ENCODE measurements at places on chromosomes 2 and 18. TPM values are rescaled to one million over a fixed set of nuclear protein-coding genes. Genes with fewer than 3 reads are reported as not detected.

- no peak for DNase-seq
- no peaks in the 10 kb centered on the region for H3K27me3 ChIP-seq
- no peaks in the 10 kb centered on the region for H3K4me1 ChIP-seq
Observed at GRCh38 chr2:47501374-47502200, 98.6 kb downstream of the MSH2 start.

DNA sequence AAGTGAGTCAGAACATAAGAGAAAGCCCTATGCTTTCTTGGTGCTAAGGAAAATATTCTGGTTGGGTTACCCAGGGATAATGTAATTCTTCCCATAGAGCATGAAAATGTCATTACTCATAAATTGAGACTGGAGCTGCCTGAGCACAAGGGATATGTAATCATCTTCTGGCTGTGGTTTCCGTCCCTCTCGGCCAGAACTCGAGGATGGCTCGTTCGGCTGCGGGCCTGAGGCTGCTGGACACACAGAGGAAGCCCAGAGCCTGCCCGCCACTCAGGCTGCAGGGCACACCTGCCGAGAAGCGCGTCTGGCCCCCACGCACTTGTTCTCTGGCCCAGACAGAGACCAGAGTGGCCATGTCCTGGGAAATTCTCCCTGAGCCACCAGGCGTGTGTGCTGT, 104.9 kb downstream of the ASAP2 start:
- H3K4me3 ChIP-seq, result no peak overlapping the region
- H3K36me3 ChIP-seq, result no peaks in the 10 kb centered on the region
- peak overlapping the region; percentile 85 for H3K27ac ChIP-seq
- H3K4me1 ChIP-seq, result peaks cover 48% of the 10 kb centered on the region
- H3K27me3 ChIP-seq, result no peaks in the 10 kb centered on the region
- peak; percentile 93 for DNase-seq

DNA sequence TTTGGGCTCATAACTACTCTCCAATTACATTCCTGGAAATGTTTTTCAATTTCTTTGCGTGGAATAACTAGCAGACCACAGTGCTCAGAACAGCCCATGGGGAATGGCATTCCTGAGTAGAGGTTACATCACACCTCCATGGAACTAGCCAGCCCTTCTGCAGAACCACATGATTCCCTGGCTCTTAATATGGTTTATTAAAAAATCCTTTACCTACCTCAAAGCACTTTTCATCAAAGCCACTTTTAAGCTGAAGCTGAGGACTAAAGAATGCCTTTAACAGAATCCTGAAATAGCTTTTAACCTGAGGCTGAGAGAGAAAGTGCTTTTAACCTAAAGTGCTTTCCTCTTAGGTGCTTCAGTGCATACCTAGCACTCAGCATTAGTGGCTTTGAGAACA, 376.3 kb downstream of the ARHGAP15 start:
- H3K4me1 ChIP-seq, result no peaks in the 10 kb centered on the region
- no peak for DNase-seq
- H3K27ac ChIP-seq, result no peak overlapping the region
- no peak overlapping the region for H3K4me3 ChIP-seq
- H3K36me3 ChIP-seq, result no peaks in the 10 kb centered on the region

GRCh38 chr2:17538844-17539554, 1.5 kb upstream of the VSNL1 start:
- H3K36me3 ChIP-seq, result no peaks in the 10 kb centered on the region
- DNase-seq, result peak; percentile 86
- peak overlapping the region; percentile 55 for H3K4me3 ChIP-seq
- peak overlapping the region; percentile 56 for H3K27ac ChIP-seq

DNA sequence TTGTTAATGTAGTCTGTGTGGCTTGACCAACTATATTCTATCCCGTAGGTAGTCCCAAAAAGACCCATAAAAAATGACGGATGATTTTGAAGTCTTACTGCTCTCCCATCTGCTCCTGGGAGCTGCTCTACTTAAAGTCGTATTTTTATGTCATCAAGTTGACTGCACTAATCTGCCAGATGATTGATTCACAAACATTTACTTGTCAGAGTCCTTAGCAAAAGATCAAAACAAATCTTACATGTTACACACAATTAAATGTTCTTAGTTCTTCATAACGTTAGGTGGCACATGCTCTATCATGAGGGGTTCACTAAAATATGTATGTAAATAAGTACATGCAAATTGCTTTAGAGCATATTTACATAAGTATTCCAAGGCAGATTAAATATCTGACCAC, 498.3 kb upstream of the LRRTM4 start:
- H3K4me1 ChIP-seq, result no peaks in the 10 kb centered on the region
- DNase-seq, result no peak
- H3K36me3 ChIP-seq, result no peaks in the 10 kb centered on the region
- H3K4me3 ChIP-seq, result no peak overlapping the region

- no peaks in the 10 kb centered on the region for H3K27me3 ChIP-seq
- peaks cover 33% of the 10 kb centered on the region for H3K4me1 ChIP-seq
- H3K36me3 ChIP-seq, result no peaks in the 10 kb centered on the region
- no peak for DNase-seq
- H3K4me3 ChIP-seq, result no peak overlapping the region
Observed at GRCh38 chr2:85503168-85503850, 35.7 kb upstream of the MAT2A start.

DNA sequence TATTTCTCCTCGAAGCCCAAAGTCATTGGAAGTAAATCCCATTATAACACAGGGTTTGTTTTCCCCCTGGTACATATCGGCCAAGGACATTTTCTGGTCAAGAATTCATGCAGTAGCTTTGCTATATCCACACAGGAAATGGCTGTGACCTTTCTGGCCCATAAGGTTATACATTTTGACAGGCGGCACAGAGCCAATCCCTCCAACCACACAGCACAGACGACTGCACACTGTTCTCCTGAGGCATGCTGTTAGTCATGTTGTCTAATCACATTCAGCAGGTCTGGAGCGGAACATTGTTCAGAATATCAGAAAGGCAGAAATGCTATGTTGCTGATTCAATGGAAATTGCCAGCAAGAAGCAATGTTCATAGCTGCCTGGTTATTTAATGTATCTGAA, 742.3 kb upstream of the SLC8A1 start:
- H3K4me1 ChIP-seq, result no peaks in the 10 kb centered on the region
- DNase-seq, result peak; percentile 38
- no peaks in the 10 kb centered on the region for H3K27me3 ChIP-seq
- no peak overlapping the region for H3K27ac ChIP-seq

DNA sequence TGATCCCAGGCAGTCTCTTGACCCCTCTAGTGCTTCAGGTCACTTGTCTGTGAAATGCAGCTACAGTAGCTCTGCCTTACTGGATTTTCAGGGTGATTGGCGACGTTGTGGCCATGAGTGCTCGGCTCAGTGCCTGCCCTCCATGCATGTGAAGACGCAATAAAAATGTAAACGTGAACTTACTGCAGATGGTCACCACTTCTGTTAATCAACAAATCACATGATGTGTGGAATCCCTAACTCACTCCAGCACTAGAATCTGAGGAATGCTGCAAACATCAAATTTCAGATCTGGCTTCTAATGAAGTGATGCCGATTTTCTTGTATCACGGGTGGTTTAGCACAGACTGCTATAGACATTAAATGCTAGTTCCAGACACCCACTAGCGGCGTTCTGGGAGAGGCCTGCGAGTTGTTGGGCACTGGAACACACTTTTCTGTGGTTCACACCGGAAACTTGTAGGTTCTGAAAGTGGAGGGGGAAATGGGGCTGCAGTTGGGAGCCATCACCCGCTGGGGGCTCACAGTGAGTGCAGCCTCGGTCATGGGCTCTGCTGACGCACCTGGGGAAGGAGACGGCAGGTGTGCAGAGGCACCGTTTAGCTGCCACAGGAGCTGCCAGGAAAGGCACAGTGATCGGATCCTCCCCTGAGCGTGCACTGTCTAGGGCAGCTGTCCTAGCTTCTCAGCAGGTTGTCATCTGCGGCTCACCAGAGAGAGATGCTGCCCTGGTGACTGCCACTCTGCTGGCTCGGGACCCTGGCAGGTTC, 6.5 kb downstream of the CNDP1 start:
- no peak for DNase-seq
- no peaks in the 10 kb centered on the region for H3K36me3 ChIP-seq
- H3K4me1 ChIP-seq, result peaks cover 9% of the 10 kb centered on the region
- H3K27ac ChIP-seq, result no peak overlapping the region

DNA sequence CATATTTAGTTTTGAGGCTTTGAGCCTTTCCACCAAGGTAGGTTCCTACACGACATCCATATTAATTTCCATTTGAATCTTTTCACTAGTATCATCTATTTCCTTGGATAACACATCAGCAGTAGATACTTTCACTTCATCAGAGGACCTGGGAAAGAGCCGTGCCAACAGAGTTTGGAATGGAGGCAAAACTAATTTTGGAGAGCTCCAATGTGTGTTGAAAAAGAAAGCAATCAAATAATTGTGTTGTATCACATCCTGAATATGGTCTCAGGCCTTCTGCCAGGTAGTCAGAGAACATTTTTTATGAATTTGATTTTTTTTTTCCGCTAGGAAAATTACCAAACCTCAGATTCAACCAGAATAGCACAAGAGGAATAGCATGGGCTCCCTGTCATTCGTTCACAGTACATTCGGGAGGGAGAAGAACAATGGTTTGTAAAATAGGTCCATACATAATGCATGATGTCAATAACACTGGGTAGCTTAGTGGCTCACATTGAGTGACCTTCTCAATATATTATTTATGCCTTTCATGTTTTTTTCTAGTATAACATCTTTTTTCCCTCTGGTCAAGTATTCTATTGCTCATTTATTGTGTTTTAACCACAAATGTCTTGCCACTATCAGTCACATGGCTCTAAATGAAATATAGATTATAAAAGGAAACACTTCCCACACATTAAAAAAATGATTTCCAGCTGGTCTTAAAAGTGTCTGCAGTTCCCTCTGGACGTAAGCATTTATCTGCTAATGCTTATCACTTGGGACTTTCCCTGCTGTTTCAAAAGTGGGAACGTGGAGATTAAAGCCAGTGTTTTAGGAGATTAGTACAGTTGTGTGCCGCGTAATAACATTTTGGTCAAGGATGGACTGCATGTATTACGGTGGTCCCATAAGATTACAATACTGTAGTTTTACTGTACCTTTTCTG, 68.6 kb upstream of the RAPH1 start:
- H3K36me3 ChIP-seq, result no peaks in the 10 kb centered on the region
- no peak for DNase-seq
- H3K4me3 ChIP-seq, result no peak overlapping the region
- H3K27ac ChIP-seq, result no peak overlapping the region
- H3K27me3 ChIP-seq, result no peaks in the 10 kb centered on the region

DNA sequence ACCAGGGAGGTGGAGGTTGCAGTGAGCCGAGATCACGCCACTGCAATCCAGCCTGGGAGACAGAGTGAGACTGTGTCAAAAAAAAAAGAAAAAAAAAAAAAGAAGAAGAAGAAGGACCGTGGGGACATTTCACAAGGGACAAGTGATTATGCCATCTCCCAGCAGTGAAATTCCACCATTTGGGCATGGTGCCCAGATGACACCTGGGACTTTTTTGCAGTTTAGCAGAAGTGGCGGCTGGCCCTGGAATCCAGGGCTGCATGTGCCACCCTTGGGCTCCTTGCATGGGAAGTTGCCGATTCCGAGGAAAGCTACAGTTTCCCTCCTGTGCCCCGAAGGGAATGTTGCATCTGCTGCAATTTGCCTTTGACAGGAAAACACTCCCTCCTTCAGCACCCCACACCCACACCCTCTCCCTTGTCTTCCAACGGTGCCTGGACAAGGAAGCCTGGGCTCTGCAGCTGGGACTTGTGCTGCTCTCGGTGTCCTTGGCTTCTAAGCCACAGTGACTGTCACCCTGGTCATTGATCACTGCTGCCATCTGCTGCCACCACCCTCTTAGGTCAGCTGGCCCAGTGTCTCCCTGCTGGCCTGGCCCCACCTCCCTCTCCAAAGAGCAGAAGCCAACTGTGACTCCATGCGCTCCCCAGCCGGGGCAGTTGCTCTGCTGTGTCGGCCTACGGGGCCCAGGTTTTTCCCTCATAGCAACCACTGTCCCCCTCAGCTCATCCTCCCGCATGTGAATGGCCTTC, 56.4 kb upstream of the LRRC30 start:
- H3K27ac ChIP-seq, result no peak overlapping the region
- no peaks in the 10 kb centered on the region for H3K36me3 ChIP-seq
- peak; percentile 37 for DNase-seq

DNA sequence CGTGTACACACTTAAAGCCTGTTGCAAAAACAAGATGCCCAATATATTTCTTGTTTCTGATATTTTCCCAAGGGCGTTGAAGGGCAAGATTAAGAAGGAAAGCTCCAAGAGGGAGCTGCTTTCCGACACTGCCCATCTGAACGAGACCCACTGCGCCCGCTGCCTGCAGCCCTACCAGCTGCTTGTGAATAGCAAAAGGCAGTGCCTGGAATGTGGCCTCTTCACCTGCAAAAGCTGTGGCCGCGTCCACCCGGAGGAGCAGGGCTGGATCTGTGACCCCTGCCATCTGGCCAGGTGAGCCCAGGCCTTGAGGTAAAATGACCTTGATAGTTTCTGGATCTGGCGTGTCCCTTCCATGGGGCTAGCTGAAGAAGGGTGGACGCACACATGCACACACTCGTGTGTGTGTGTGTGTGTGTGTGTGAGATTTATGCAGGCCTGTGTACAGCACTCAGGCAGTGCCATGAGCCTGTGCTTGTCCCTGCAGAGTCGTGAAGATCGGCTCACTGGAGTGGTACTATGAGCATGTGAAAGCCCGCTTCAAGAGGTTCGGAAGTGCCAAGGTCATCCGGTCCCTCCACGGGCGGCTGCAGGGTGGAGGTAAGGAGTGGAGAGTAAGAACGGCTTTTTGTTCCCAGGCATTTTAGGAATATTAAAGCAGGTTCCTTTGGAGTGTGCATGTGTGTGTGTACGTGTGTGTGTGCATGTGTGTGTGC, 23.6 kb downstream of the MLPH start:
- no peaks in the 10 kb centered on the region for H3K36me3 ChIP-seq
- H3K4me3 ChIP-seq, result no peak overlapping the region
- H3K4me1 ChIP-seq, result peaks cover 40% of the 10 kb centered on the region
- H3K27ac ChIP-seq, result no peak overlapping the region
- no peaks in the 10 kb centered on the region for H3K27me3 ChIP-seq
- DNase-seq, result no peak

DNA sequence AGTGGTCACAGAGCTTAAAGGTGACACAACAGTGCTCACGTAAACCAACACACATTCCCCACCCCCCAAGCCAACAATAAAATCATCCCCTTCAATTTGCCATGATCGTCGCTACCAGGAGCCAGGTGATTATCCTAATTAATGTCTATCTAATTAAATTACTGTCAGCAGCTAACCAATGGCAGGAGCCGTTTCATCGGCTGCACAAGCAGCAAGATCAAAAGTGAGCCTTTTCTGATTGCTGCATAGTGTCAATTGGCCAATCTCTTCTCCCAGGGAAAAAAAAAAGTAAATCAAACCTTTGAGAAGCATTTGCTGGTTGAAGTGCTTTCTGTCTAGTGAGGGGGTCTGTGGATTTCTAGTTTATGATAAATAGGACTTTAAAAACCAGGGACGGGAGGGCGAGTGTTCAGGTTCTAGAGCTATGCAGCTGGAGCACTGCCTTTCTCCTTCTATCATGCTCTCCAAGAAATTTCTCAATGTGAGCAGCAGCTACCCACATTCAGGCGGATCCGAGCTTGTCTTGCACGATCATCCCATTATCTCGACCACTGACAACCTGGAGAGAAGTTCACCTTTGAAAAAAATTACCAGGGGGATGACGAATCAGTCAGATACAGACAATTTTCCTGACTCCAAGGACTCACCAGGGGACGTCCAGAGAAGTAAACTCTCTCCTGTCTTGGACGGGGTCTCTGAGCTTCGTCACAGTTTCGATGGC, at the start of gene TBR1:
Gene TBR1, plus strand, starts transcription at position 311 of the 721 bp plus-strand sequence. Its CDS starts 114 bp downstream, at position 425.
- H3K27me3 ChIP-seq, result peaks cover 70% of the 10 kb centered on the region
- H3K36me3 ChIP-seq, result no peaks in the 10 kb centered on the region
- no peak for DNase-seq
- no peak within 1 kb of the TSS for H3K27ac ChIP-seq

DAW1 gene
- total RNA-seq, result not detected

PSMA8 gene
- total RNA-seq, result not detected

ANKRD62 gene
- total RNA-seq, result not detected

LYPD1 gene
- 6.1 TPM for total RNA-seq

ACTG2 gene
- 1.3 TPM for total RNA-seq

GALNT5 gene
- total RNA-seq, result 9.6 TPM

CHCHD5 gene
- total RNA-seq, result 20.1 TPM
